ENCODE measurements at places on chromosomes 12 and 14.
A peak's percentile ranks its signal among the peaks of the same experiment; 100 is the strongest.

DNA sequence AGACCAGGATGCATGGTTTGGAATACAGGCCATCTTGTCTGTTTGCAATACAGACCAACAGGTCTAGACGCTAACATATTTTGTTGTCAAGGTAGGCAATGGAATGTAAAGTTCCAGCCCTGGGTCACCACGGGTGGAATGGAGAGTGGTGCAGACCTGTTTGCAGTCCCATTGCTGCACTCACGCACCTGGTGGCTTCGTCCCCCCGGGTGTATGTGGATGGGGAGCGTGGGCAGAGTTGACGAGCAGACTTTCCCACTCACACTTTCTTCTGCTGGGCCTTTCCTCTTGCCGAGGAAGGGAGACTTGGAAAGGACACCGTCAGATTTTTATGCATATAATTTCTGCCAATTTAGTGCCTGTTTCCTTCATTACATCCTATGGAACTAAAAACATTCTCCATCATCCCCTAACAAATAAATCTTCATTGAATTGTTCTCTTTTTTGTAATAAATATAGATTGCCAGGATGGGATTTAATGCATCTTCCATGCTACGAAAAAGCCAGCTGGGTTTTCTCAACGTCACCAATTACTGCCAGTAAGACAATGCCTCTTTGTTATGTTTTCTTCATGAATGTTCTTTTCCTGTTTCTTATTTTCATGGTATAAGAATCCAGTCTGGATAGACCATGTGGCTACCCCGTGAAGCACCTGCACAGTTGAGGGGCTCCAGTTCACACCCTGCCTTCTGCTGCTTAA lies 15.2 kb downstream of the DCAF4 start:
- no peak for DNase-seq

GRCh38 chr12:38775457-38775856 lies 129.9 kb downstream of the CPNE8 start:
- DNase-seq = no peak

GRCh38 chr14:99506276-99506675 lies 25.1 kb downstream of the CCNK start:
- no peak for DNase-seq

DNA sequence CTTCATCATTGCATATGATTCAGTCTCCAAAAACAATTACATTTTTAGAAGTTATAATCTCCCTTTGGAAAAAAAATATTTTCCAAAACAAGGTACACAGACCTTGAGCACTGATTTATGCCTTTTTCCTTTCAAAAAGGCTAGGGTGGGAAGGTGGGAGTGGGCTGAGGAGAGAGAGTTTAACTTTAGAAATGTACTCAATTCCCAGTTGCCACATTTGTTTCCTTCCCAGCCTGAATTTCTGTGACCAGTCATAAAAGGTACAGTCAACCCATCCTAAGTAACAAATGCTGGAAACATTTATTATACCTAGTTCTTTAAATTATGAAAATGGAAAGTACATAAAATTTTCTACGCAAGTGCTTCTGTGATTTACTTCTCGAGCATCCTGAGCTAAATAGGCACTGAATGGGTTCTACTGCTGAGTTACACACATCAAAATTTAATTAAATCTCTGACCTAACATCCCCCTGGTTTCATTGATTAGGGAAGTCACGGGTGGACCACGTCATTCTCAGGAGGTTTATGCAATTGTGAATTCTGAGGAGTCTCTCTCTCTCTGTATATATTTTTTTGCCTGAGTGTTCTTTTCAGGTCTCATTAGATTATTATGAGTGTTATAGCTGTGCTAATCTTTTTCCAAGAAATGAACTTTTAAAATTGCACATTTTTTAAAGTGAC lies 371.8 kb downstream of the BTG1 start:
- DNase-seq = no peak

DNA sequence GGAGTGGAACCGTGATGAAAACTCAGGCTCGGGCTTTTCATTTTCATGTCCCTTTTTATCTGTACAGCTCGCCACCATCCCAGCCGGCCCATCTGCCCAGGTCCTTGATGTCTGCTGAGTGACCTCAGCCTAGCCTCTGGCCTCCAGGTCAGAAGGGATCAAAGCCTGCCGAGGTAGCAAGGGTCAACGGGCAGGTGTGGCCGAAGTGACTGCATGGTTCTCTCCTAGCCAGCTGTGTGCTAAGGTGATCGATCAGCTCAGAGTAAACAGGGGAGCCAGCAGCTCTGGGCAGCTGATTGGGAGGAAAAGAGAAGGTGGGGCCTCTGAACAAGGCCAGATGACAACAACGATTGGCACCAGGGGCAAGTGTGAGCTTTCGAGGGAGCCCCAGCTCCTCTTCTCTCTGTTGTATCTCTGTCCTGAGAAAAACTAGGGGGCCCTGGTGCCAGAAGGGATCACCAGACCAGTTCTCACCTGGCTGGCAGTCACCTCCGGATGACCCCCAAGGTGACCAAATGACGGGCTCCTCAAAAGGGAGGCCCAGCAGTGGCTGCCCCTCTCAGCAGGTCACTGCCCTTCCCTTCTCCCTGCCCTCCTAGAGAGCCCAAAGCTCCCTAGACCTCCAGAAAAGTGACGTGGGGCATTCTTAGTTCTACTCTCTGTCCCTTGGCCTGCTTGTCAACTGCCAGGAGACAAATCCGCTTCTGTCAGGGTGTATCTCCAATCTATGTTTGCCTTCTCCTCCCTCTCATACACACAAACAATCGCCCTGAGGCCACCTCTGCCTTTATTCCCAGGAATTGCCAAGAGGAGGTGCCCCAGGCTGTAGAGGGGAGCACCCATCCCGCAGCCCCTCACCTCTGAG lies 3.4 kb downstream of the SLC6A12 start:
- DNase-seq = no peak

DNA sequence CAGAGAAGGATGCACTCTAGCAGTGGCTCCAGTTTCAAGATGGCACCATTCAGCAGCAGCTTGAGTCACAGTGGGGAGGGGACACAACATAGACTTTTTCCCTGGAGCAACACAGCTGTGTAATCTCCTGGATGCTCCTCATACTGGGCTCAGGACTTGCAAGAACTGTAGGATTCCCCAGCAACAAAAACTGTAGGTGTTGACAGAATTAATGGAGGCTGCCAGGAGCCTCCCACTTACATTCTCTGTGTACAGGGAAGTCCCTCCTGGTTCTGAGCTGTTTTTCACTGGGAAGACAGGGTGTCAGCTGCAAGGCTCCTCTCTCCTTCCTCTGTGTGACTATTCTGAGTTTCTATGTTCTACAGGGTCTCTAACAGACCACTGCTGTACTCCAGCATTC lies 217.9 kb downstream of the KIF21A start:
- DNase-seq = no peak

- peak; percentile 42 for DNase-seq
Measured at GRCh38 chr14:81269100-81269978, 48.6 kb upstream of the GTF2A1 start.

DNA sequence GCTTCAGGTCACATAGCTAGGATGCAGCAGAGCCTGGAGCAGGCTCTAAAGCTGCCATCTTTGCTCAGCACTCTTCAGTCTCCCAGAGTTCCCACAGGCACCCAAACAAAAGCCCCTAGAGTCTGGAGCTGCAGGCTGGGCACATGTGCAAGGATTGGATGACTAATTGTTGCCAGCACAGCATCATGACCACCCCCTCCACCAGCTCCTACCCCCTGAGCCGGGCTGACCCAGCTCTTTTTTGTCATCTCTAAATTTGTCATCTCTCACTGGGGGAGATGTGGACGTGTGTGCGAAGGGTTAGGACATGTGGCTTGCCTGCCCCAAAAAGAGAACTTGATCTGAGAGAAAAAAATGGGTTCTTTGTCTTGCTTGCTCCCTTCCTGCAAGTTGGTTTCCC lies 4.3 kb upstream of the MMP19 start:
- no peak for DNase-seq

DNA sequence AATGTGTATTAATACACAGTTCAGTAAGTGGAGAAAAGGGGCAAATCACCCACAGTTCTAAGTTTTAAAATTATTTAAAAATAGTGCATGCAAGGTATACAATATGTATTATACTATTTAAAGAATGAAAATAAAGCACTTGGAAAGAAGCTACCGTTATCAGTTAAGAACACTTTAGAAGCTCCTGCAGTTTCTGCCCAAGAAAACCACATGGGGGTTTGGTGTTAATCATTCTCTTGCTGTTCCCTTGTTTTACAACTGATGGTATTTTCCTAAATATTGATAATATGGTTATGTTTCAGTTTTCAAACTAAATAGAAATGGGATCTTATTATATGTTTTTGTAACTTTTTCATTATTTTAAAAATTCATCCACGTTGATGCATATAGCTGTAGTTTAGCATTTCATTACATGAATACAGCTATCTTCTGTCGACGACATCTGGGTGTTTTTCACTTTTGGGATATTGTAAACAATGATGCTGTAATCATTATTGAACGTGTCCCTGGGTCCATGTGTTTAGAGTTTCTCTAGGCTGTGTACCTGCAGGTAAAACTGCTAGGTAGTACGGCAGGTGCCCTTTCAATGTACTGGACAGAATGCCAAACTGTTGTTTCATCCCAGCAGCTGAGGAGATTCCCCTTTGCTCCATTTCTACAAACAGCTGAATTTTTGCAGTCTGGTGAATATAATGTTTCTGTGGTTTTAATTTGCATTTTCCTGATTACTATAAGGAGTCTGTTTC lies 64.1 kb downstream of the APPL2 start:
- DNase-seq = no peak

DNA sequence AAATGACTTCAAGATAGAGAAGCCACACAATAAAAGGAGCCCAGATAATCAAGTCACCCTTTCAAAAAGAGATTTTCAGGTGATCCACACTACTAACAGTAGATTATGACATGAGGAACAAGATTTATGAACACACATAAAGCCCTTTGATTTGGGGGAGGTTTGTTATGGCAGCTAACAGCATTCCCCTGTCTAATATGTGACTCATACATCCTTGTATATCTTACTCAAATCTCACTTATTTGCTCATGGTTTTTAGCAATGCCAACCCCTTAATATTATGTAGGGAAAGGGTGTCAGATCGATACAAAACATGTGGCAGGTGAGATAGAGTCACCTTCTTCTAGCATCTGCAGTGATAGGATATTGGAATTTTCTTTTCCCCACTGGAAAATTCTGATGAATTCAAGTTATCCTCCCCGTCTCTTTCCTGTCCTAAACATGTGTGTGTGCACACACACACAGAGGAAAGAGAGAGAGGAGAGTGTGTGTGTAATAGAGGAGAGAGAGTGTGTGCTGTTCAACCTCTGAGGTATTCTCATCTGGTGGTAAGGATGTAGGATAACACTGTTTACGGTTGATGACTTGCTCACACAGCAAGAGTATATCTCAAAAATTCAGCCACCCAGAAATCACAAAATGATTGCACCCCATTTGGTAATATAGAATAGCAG lies 319.9 kb downstream of the KCNC2 start:
- no peak for DNase-seq

DNA sequence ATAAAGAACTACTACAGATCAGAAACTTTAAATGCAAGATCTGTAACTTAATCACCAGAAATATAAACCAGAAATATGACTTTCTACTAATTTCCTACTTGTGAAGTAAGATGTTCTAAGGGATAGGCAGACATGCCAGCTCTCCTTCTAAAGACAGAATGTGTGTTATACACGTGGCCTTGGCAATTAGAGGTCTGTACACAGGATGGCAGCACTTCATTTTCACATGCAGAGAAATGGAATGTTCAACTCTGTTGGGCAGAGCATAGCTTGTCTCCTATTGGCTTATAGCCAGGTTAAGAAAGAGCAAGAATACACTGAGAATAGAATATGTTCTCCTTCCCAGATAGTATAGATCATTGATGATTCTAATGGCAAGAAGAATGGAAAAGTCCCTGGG lies 403.8 kb downstream of the DAD1 start:
- no peak for DNase-seq

GRCh38 chr12:64098709-64099354 lies 123.3 kb downstream of the KICS2 start:
- DNase-seq = no peak

- DNase-seq = no peak
Measured at GRCh38 chr12:8823565-8824300, 1.3 kb downstream of the A2ML1 start.

- DNase-seq = peak; percentile 44
Measured at GRCh38 chr12:127767656-127768055, 499.3 kb upstream of the TMEM132C start.

Data from NCI-H510A (cell line).